ENCODE measurements at places on chromosomes 5 and 9. TPM values are rescaled to one million over a fixed set of nuclear protein-coding genes. Genes with fewer than 3 reads are reported as not detected.

GRCh38 chr9:94014066-94014654 lies 59.0 kb upstream of the BARX1 start:
- DNase-seq = peak; percentile 60

DNA sequence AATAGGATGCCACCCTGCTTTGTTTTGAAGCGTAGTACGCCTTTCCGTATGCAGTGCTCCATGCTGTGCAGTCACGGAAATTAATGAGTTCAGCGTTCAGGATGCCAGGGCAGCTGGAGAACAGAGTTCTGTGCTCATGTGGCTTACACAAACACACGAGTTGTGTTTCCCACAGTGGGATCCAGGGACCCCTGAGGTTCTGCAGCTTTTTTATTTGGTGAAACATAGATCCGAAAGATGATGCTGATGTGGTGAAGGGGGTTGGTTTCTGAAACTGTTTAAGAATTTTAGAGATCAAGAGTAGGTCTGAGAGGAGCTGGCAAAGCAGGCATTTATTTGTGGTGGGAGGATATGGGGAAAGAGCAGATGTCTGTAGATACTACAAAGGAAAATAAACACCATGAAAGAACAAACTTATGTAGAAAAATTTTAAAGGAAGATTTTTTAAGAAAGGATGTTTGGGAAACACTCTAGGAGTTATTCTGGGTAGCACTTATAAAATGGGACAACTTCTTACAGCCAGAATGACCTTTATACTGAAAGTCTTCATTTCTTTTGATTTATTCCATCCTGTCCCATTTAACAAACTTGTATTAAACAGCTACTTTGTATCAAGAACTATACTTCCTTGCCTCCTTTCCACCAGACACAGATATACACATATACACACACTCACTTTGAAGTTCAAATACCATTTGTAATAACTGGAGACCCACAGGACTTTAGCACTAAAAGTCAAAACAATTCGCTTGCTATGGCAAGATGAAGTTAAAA lies 52.7 kb downstream of the ITGA1 start:
- no peak for DNase-seq

DNA sequence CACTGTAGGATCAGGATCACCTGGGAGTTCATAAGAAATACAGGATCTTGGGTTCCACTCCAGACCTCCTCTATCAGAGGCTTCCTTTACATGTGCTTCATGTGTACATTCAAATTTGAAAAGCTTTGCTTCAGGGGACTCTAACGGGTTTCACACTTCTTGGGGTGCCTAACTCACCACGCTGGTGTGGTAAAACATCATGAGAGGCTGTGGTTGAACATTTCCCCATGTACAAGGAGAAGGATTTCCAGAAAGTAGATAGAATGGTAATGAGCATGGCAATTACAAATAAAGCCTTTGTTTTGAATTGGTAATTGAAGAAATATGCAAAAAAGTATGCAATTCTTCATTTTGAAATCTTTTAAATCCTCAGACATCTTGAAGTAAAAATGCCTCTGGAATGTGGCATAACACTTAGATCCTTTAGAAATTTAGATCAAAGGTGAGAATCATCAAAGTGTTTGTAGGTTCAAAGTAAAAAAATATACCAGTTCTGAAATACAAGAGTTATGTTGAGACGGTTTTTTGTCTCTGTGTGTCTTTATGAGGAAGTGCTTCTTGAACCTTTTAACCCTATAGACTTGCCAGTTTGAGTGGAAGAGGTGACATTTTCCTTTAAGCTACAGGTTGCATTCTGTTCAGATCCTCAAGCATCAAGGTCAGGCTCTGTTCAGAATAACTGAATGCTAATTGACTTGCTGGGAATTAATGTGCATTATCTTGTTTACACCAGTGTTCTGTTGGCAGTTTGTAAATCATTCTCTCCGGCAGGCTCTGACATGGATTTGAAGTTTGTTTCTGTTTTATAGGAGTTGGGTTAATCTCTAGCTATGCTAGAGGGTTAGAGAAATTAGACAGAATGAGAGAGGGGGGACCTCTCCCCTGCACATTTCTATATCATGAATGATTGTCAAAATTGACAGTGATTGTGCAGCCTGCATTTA lies 415.3 kb downstream of the MAN2A1 start:
- DNase-seq = no peak

TBC1D2 gene
- total RNA-seq = 2.0 TPM

GRCh38 chr5:76601470-76601869 lies 21.7 kb downstream of the F2RL2 start:
- DNase-seq = peak; percentile 77

- DNase-seq = no peak
These were observed 33.5 kb downstream of the AUH start for GRCh38 chr9:91328186-91328585.

DNA sequence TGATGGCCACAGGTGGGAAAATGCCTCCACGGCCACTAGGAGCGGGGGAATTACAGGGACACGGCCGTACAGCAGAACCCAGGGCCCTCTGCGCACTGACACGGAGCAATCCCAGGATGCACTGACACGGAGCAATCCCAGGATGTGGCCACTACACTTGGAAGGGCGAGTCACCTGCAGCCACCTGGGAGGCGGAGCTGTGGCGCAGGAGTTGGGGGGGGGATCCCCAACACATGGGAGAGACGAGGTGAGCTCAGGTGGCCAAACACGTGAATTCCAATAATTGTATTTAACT lies 6.8 kb downstream of the CLPTM1L start:
- no peak for DNase-seq

GRCh38 chr5:55324815-55325418 lies 17.1 kb downstream of the MTREX start:
- DNase-seq = peak; percentile 72

TMED9 gene
- total RNA-seq = 74.5 TPM

FAT2 gene
- 1.4 TPM for total RNA-seq

GRCh38 chr5:75547812-75548211 lies 36.1 kb downstream of the POLK start:
- no peak for DNase-seq

DNA sequence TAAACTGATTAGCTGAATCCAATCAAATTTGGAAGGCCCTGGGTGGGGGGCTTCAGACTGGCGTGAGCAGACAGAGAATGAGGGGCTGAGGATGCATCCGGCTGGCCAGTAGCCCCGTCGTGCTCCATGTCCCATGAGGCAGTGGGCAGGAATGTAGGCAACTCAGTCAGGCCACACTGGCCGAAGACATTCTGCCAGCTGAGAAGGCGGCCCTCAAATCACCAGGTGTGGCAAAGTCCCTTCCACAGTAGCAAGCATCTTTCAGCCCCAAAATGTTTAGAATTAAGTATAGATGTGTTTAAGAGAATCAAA lies 25.7 kb upstream of the LAMC3 start:
- DNase-seq = no peak

ANKRD34B gene
- 0.18 TPM for total RNA-seq

ZBTB26 gene
- total RNA-seq = 5.0 TPM

PCDHGB6 gene
- total RNA-seq = 0.40 TPM

FOXI1 gene
- total RNA-seq = not detected

DNA sequence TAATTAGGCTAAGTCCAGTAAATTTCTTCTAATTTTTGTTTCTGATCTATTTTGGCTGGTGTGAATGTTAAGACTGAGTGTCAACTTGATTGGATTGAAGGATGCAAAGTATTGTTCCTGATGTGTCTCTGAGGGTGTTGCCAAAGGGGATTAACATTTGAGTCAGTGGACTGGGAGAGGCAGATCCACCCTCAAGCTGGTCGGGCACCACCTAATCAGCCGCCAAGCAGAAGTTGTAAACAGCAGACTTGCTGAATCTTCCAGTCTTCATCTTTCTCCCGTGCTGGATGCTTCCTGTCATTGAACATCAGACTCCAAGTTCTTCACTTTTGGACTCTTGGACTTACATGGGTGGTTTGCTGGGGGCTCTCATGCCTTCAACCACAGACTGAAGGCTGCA lies 21.4 kb upstream of the MLLT3 start:
- no peak for DNase-seq

- DNase-seq = no peak
These were observed 16.5 kb upstream of the NRARP start for GRCh38 chr9:137318602-137319001.

OBP2B gene
- total RNA-seq = not detected

RNF180 gene
- total RNA-seq = 5.5 TPM
